Left ventricle myocardium superior (tissue), 1 donor: ENCODE measurements at places on chromosomes 12 and 14.

GRCh38 chr14:70401643-70402042 is 15.2 kb downstream of the SYNJ2BP start:
- DNase-seq = no peak

DNA sequence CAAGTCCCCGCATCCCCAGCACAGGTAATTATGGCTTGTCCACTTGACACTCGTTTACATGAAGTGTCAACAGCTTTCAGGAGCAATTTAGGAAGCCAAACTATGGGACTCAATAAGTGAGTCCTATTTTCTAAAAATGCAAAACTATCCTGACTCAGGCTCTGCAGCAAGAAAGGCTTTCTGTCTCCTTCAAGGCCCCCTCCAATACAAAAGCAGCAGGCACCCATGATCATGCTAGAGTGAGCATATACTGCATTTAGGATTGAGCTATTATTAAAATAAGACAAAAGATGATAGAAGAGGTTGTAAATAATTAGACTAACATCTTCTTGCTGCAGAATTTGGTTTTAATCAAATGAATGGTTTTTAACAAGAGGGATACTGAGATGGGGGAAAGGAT is 3.2 kb downstream of the SIX6 start:
- no peak for DNase-seq

DNA sequence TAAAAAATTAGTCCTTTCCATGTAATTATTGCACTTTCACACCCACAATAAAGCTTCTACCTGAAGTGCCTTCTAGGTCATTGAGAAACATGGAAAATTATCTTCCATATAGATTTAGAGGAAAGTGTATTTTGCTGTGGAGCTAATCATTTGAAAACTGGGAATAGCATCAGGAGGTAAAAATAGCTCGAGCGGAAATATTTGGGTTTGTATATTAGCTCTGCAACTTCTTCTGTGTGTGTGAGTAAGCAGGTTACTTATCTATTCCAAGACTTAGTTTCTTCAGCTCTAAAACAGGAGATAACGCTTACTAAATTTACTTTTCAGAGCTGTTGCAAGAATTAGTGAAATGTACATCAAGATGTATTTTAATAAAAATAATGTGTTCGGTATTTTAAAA is 95.0 kb upstream of the MON2 start:
- DNase-seq = no peak

GRCh38 chr12:27951898-27952297 is 20.6 kb downstream of the PTHLH start:
- DNase-seq = no peak

GRCh38 chr14:104694991-104695659 is 5.7 kb downstream of the INF2 start:
- DNase-seq = peak; percentile 65

- DNase-seq = no peak
These were observed 39.0 kb downstream of the SVOP start for GRCh38 chr12:108981835-108982234.

DNA sequence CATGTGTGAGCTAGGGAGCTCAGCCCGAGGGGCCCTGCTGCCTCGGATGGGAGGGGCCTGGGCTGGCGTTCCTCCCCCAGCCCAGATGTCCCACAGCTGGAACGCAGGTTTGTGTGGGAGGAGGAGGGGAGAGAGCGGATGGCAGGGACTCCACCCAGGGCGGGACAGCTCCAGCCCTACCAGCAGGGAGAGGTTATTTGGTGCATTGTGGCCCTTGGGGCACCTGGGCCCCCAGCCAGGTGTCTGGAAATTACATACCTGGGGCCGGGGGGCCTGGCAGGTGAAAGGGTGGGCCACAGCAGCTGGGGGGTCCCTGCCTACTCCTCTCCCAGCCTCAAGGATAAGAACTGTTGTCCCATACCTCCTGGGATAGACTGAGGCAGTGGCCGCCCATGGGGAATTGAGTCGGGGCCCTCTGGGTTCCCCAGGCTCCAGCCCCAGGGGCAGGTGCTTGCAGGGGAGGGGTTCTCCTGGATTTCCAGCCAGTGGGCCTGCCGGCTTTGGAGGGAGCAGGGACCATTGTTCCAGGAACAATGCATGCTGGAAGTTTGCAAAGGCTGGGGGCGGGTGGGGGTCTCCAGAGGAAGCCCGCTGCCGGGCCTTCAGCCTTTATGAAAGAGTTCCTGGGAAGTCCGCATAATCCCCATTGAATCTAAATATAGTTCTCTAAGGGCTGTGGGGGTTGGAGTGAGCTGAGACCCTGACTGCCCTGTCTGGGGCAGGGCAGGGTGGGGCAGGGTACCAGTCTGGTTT is 1.2 kb downstream of the KIF26A start:
- peak; percentile 38 for DNase-seq

DNA sequence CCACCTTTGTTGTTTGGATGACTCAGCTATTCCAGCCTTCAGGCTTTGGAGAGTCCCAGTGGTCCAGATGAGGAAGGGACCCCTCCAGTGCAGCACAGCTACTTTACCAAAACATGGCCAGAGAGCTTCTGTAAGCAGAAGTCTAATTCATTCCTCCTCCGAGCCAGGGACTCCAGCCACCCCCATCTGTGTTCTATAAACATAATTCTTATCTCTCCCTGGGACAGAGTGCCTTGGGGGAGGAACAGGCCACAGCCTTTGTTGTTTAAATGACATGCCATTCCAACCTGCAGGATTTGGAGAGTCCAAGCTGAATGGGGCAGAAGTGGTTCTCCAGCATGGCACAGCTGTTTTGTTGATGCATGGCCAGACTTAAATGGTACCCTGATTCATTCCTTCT is 994.0 kb downstream of the TRHDE start:
- DNase-seq = no peak

- no peak for DNase-seq
These were observed 20.7 kb upstream of the CSRP2 start for GRCh38 chr12:76899522-76899921.
